ENCODE measurements at places on chromosomes 11 and 22.

DNA sequence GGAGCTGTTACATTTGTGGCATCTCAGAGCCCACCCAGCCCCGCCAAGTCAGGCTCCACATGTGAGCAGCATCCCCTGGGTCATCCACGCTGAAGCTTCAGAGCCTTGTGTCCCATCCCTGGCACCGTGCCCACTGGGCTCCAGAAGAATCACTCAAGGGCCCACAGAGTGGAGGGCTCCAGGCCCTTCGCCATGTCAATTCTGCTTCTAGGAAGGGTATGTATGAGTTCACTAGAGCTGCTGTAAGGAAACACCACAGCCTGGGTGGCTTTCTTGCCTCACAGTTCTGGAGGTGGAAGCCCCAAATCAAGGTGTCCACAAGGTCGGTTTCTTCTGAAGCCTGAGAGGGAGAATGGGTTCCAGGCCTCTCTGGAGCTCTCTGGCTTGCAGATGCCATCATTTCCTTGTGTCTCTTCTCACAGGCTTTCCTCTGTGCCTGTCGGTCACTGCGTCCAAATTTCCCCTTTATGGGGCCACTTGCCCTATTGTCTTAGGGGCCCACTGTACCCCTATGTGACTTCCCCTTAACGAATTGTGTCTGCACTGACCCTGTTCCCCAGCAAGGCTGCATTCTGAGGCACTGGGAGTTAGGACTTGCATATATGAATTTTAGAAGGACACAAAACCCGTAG lies 1476.0 kb downstream of the TBC1D22A start:
- DNase-seq: no peak

DNA sequence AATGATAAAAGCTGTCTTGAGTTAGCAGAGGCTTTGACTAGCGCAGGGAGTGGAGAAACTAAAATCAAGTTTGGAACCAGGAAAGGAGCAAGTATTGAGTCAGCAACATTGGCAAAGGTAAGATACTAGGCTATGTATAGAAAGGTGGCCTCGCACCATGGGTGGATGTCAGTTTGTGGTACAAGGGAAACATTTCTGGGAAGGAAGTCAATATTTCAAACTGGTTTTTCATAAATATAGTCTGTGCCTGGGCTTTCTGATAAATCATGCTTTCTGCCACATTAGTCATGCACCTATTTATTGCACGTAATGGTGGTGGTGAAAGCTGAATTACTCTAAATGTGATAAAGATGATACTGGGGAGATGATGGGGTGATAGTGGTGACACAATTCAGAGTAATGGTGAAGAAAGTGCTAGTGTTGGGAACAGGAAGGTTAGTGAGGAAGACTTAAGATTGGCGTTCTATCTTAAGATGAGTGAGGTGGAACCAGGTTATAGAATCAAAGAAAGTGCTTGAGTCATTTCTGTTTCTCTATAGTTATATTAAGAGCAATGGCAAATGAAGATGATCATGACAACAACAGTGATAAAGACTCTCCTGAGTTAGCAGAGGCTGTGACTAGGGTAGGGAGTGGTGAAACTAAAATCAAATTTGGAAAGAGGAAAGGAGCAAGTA lies 729.0 kb downstream of the FAM181B start:
- DNase-seq: no peak

- no peak for DNase-seq
Measured at GRCh38 chr11:69233744-69234570, 60.0 kb upstream of the MYEOV start.

GRCh38 chr11:9550191-9550628 lies 23.3 kb upstream of the WEE1 start:
- no peak for DNase-seq

DNA sequence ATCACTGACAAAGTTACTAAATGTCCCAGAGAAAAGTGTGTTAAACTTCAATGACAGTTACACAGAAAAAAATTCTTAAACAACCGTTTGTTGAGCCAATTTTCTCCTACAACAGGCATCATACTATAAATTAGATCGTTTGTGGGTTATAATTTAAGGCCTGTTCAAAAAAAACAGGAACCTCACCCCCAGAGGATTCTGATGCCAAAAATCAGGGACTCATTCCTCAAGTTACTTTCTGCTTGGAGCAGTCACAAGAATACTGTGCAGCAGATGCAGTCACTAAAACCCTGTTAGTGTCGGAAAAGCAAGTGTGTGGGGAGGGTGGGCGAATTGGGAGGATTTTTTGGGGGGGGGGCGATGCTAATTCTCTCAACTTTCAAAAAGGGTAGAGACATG lies 657 bp downstream of the CWC15 start:
- DNase-seq: no peak

GRCh38 chr11:73576185-73576614 lies 21.7 kb downstream of the FAM168A start:
- no peak for DNase-seq

DNA sequence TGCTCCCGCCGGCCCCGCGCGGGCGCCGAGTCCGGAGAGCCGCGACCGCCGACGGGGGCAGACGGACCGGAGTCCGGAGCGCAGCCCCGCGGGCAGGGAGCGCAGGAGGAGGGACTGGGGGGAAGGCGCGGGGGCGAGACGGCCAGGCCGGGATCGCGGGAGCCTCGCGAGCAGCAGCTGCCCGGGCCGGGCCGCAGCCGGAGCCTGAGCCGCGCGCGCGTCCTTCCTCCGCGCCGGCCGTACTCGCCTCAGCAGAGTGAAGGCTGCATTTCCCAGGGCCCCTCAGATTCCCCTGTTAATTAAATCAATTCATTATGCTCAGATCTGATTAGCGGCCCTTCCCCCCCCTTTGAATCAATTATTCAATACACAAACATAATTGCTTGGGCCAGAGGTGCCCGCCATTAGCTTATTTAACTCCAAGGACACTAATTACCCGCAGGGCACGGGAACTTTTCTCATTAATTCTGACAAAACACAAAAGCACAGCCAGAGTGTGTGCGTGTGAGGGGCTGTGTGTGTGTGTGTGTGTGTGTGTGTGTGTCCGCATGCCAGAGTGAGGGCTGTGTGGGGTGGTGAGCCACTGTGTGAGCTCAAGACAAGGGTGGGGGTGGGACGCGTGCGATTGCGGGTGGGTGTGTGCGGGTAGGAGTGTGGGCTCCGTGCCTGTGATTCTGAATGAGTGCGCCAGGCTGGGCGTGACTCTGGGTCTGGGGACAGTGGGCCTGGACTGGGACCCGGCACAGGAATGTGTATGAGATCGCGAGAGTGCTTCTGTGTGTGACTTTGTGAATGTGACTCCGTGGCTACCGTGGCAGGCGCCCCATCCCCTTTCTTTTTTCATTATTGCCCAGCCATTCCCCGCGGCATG lies 5.1 kb upstream of the LMO1 start:
- DNase-seq: no peak

DNA sequence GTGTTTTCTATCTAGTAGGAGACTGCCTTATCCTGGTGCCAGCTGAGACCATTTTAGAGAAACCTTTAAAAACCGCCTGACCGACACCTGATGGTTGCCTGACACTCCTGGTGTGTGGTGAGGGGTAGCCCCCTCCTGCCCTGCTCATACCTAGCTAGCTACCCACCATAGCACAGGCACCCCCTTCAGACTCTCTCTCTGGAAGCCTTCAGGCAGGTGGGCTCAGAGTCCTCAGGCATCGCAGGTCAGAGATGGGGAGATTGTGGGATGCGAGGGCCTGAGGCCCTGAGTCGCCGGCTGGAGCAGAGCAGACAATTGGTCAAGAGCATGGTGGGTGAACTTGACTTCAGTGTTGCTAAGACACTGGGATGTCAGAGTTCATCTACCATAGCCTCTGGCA lies 424.6 kb downstream of the BRD1 start:
- no peak for DNase-seq

GRCh38 chr11:2737226-2737590 lies 37.4 kb upstream of the KCNQ1OT1 start:
- no peak for DNase-seq

- DNase-seq: no peak
Measured at GRCh38 chr11:65857500-65857852, 504 bp downstream of the CFL1 start.

- no peak for DNase-seq
Measured at GRCh38 chr11:134445601-134446325, 33.7 kb upstream of the B3GAT1 start.

GRCh38 chr11:92744929-92745585 lies 224.4 kb upstream of the MTNR1B start:
- DNase-seq: no peak

DNA sequence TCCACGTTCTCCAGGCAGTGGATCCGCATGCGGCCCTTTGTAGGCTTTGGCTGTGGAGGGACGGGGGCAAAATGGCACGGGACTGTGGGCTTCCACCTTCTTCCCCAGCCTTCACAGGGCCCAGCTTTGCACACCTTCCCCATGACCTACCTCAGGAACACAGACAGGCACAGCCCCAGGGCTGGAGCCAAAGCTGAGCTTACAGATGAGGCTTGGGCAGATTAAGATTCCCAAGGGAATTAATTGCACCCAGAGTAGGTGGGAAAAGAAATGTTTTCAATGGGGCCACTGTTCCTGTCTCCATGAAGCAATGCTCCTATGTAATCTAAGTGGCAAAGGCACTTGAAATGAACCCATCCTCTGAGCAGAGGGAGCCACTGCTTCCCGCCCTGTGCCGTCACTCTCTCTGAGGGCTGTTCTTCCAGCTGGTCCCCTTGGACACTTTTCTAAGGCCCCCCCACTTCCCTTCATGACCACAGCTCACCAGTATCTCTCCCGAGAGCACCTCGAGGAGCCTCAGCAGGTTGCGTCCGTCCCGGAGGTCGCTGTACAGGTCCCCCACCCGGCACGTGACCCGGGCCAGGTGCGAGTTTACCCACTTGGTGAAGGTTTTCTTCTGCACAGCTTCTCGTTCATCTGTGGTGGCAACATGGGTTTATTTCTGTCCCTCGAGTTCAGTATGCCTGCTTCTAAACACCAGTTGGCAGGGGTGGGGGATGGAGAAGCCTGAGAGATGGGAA lies 13.5 kb downstream of the SPTBN2 start:
- no peak for DNase-seq

DNA sequence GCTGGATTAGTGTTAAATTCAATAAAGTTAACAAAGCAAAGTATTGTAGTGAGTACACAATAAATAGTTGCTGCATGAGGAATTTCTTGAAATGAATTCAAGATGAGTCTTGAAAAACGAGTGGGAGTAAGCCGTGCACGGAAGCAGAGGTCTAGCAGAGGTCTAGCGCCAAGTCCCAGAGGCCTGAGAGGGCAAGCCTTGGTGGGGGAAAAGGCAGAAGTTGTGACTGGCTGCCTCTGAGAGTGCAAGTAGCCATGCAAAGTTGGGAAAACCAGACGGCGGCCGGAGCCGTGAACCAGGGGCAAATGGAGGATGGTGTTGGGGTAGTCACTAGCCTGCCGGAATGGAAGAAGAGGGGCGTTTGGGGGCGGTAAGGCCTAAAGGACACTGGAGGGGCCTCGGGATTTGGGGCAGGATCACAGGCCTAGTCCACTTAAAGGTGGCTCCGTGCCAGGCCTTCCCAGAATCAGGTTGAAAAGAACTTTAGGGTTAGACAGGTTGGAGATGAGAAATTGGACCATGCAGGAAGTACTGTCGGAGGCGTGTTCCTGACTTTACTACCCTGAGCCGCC lies 379 bp upstream of the SLC3A2 start:
- no peak for DNase-seq

GRCh38 chr11:8641332-8641731 lies 41.1 kb downstream of the TRIM66 start:
- no peak for DNase-seq

DNA sequence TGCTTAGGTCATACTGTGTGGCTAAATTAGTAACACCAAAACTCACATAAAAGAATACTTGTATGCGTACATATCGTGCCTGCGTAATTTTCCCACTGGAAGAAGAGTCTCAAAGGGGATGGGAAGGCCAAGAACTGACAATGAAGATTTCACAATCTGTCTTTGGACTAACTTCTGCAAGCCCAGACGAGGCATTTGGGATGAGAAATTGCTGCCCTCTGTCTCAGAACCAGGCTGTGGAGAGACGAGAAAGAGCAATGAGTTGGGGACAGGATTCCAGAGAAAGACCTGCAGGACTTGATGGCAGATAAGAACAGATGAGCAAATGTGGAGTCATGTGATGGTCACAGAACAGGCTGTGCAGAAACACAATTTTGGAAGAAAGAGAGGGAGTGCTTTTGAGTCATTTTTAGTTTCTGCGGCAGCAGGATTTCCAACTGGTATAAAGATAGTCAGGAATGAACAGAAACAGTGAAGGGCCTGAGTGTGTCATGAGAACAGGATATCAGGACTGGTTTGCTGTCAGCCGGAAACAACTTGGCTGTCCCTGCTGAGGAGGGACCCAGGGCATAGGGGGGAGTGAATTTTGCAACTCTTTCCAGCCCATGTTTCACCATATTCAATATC lies 82.7 kb upstream of the CTSC start:
- no peak for DNase-seq

DNA sequence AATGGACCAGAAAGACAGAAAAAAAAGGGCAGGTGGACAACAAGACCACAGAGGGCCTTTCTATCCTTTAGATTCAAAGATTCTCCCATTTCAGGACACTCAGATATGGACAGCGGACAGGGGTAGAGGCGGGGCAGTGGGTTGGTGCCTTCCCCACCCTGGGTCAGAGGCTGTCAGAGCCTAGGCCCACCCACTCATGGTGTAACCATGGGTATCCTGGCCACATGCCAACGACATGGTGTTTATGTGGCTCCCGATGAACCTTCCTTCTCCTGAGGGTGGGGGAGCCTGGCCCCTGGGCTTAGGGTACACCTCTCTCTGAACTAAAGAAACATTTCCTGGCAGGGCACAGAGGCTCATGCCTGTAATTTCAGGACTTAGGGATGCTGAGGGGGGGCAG lies 14.3 kb upstream of the P2RY2 start:
- DNase-seq: no peak

- peak; percentile 30 for DNase-seq
Measured at GRCh38 chr11:113615098-113615497, 91.0 kb downstream of the TMPRSS5 start.

Data from NCI-H2029 (cell line).